Uterus (tissue), 4 donors: ENCODE measurements at places on chromosomes 1 and 21. TPM values are rescaled to one million over a fixed set of nuclear protein-coding genes. Genes with fewer than 3 reads are reported as not detected.

GRCh38 chr1:27994060-27994459 lies 34.3 kb downstream of the XKR8 start:
- DNase-seq, result no peak

Gene ZNF683
- not detected for total RNA-seq

Gene ERICH3
- total RNA-seq, result 0.82 TPM

- no peak for DNase-seq
Measured at GRCh38 chr1:187943606-187944403, 1115.1 kb downstream of the PLA2G4A start.

- no peak for DNase-seq
Measured at GRCh38 chr1:15974855-15975254, 1.0 kb downstream of the ZBTB17 start.
